ENCODE measurements at places on chromosomes 6 and 20.

GRCh38 chr6:99241905-99242534 is 107.5 kb downstream of the FAXC start:
- no peak for DNase-seq

- no peak for DNase-seq
Measured at GRCh38 chr6:89242574-89243330, 25.6 kb upstream of the GABRR1 start.

- no peak for DNase-seq
Measured at GRCh38 chr20:10521068-10521831, 86.1 kb downstream of the SLX4IP start.

DNA sequence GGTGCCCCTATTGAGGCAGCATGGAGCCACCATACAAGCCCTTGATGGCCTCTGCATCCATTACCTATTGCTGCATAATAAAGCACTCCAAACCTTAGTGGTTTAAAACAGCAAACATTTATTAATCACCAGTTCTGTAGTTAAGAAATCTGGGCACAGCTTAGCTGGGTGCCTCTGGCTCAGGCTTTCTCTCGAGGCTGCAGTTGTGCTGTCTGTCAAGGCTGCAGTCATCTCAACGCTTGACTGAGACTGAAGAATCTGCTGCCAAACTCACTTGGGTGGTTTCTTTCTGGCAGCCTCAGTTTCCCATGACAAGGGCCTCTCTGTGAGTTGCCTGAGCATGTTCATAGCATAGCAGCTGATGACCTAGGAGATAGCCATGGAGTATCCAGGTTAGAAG is 207.4 kb upstream of the LRFN2 start:
- no peak for DNase-seq

GRCh38 chr20:14723614-14724013 is 386.2 kb upstream of the FLRT3 start:
- DNase-seq: no peak
